ENCODE measurements at places on chromosomes 2 and 18.
A peak's percentile ranks its signal among the peaks of the same experiment; 100 is the strongest.

DNA sequence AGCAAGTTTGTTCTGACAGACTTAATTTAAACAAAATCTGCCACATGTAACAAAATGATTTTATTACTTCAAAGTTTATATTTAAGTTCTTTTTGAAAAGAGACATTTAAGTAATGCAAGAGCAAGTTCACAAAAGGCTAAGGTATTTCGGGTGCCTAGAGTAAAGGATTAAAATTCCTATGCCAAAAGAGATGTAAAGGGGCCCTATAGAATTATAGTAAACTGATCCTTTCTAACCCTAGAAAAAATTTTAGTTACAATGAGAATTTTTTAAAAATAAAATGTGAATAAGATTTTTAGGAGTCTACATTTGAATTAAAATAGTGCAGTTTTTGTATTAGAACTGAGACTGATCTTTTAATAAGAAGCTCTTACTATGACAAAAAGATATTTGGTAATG lies 147.1 kb downstream of the PLEKHA3 start:
- DNase-seq, result no peak

GRCh38 chr18:68299906-68300305 lies 415.0 kb downstream of the TMX3 start:
- peak; percentile 33 for DNase-seq

GRCh38 chr18:5571666-5572065 lies 27.9 kb upstream of the EPB41L3 start:
- no peak for DNase-seq

DNA sequence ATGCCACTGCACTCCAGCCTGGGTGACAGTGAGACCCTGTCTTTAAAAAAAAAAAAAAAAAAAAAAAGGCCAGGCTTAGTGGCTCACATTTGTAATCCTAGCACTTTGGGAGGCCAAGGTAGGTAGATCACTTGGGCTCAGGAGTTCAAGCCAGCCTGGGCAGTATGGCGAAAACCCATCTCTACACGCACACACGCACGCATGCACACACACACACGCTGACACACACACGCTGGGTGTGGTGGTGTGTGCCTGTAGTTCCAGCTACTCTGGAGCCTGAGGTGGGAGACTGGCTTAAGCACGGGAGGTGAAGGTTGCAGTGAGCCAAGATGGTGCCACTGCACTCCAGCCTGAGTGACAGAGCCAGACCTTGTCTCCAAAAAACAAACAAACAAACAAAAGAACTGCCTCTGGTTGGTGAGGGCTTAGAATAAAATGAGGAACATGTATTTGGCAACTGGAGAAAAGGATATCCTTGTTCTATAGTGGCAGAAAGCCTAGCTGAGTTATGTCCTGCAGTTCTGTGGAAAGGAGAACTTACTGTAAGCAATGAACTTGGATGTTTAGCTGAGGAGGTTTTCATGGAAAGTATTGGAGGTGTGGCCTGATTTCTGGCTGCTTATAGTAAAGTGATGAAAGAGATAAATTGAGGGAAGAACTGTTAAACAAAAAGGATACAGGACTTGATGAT lies 34.0 kb downstream of the HAT1 start:
- DNase-seq, result no peak

- DNase-seq, result peak; percentile 55
Measured at GRCh38 chr2:8219631-8220355, 462.1 kb upstream of the ID2 start.

- no peak for DNase-seq
Measured at GRCh38 chr2:134408386-134408785, 154.5 kb downstream of the MGAT5 start.

GRCh38 chr2:152421521-152422370 lies 86.8 kb downstream of the FMNL2 start:
- peak; percentile 97 for DNase-seq

DNA sequence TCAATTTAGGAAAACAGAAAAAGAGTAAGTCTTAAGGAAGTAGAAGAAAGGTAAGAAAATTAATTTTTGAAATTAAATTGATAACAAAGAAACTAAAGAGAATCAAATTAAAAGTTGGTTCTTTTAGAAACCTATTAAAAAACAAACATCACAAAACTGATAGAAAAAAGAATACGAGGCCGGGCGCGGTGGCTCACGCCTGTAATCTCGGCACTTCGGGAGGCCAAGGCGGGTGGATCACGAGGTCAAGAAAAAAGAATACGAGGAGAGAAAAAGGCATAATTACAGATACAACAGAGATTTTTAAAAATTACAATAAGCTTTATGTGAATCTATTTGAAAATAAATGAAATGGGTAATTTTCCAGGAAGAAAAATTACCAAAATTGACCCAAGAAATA lies 11.8 kb downstream of the PREPL start:
- no peak for DNase-seq

- peak; percentile 45 for DNase-seq
Measured at GRCh38 chr2:165902934-165903333, 50.6 kb downstream of the TTC21B start.

DNA sequence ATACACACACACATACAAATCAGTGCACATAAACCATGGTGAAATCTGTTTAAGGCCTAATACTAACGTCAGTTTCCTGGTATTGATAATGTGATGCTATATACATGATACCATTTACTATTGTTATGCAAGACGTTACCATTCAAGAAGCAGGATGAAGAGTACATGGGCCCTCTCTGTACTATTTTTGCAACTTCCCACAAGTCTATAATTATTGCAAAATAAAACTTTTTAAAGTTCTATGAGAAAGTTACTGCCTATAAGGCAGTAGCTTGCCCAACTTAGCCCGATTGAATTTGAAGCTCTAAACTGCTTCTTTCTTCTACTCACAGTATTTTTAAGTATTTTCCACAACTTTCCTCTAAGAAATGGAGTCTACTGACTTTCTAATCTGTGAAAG lies 74.0 kb downstream of the BCL2 start:
- no peak for DNase-seq

DNA sequence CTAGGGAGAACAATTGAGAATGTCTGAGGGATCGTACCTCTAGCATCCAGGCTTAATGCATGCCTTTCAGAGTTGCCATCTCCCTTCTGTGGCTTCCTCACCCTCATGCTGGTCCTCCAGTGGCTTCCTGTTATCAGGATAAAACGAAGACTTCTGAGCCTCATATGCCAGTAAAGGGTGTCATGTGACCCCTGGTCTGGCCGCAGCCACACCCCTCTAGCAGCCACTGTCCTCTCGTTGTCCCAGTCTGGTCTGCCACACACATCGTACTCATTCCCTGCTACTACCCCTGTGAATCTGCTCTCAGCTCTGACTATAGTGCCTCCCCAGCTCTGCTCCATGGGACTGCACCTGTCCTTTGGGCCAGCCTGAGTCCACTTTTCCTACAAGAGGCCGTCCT lies 62.6 kb upstream of the TMEM177 start:
- no peak for DNase-seq

- DNase-seq, result no peak
Measured at GRCh38 chr2:219447242-219448098, 12.8 kb downstream of the SPEG start.

DNA sequence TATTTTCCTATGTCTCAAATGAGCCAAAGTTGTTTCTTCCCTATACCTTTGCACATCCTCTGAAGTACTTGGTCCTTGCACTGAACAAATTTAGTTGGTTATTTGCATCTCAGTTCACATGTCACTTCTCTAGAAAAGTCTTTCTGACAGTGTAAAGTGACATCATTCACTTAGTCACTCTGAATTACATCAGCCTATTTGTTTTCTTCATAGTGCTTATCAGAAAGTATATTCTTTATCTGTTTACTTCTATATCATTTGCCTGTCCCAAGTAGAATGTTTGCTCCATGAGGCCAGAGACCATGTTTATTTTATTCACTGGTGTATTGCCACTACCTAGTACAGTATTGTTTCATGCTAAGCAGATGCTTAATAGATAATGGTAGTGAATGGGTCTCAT lies 173.7 kb downstream of the HNMT start:
- DNase-seq, result no peak

- DNase-seq, result peak; percentile 48
Measured at GRCh38 chr2:118251427-118251826, 163.2 kb downstream of the INSIG2 start.

DNA sequence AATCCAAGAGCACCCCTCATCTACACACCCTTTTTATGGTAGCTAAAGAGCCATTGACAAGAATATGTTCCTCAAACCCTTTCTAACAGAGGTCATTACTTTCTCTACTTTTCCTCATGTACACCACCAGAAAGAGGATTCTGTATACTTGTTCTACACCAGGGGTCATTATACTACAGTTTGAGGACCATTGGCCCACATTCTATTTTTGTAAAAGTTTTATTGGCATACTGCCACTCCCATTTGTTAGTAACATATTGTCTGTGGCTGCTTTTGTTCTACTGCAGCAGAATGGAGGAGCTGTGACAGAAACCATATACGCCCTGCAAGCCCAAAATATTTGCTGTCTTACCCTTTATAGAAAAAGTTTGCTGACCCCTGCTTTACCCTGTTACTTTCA lies 14.3 kb downstream of the HTR2B start:
- no peak for DNase-seq

DNA sequence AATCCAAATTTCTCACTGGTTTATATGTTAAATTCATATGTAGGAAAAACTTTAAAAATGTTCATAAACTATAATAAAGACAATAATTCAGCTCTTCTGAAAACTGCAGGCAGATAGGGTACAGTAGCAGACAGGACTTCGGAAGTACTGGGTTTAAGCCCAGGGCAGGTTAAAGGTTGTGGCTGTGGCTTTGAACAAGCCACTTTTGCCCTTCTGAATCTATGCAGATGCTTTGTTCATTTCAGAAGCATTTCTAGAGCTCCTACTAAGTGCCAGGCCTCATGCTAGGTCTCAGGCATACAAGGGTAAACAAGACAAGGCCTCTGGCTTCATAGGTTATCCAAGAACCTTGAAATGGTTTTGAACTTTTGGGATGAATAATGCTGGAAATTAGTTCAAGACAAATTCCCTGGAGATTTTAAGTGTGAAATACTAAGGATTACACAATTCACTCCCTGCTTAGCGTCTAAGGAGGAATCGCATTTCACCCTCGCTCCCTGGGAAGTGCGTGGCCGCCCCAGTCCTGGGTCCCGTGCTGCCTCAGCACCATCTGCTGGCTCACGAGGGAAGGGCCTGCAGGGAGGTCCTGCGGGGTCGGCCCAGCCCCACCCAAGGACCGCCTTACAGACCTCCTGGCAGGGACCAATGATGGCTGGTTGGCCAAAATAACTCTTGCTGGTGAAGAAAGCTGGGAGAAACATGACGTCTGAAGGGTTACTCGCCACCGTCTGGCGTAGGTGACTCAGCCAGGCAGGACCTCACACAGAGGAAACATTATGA lies 67.7 kb upstream of the L3MBTL4 start:
- peak; percentile 70 for DNase-seq

- DNase-seq, result no peak
Measured at GRCh38 chr2:159976527-159977160, 85.8 kb downstream of the PLA2R1 start.

- DNase-seq, result no peak
Measured at GRCh38 chr2:150989969-150990368, 271.7 kb downstream of the RBM43 start.

- no peak for DNase-seq
Measured at GRCh38 chr2:45881970-45882581, 230.6 kb downstream of the PRKCE start.

DNA sequence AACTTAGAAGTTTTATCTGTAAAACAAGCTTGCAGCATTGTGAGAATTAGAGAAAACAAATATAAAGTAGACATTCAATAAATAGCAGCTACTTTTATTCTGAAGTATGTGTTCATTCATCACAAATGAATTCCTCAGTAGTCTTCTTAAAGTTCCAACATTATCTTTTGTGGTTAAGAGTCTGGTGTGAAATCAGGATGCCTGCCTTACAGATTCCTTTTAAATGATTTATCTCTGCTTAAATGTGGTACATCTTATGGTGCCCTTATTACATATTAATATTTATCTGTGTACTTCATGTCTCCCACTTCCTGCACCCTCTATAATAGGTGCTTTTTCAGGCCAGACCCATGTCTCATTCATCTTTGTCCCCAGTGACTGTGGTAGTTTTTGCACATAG lies 595.0 kb downstream of the STK39 start:
- peak; percentile 20 for DNase-seq

DNA sequence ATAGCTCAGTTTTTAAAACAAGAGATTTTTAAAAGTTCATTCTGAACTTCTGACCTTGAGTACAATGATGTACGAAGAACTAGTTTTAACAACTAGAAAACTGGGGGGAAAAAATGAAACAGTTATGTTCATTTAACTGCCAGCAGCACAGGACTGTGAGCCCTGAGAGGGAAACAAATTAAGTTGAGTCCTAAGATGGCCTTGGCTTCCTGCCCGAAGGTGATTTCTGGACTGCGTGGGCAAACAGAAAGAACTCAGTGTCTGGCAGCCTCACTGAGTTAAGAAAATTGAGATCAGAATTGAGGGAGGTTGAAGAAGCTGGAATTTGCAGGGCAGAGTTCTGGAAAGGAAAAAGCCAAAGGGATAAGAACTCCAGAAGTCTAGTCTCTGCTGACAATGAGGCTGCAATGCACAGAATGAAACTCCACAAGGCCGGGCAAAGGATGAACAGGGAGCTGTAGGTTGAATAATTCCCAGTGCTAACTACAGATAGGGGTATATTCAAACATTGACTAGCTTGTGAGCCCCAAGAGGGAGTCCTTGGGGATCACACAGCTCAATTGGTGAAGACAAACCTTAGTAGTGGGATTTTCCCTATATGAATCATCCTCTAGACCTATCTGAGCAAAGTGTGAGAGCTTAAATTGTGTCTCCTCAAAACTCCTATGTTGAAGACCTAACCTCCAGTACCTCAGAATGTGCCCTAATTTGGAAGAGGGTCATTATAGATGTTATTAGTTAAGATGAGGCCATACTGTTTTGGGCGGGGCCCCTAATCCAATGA lies 13.1 kb upstream of the CRACDL start:
- no peak for DNase-seq

- DNase-seq, result no peak
Measured at GRCh38 chr2:216501854-216502253, 3.2 kb downstream of the RPL37A start.

- no peak for DNase-seq
Measured at GRCh38 chr2:12045864-12046291, 299.4 kb downstream of the LPIN1 start.

DNA sequence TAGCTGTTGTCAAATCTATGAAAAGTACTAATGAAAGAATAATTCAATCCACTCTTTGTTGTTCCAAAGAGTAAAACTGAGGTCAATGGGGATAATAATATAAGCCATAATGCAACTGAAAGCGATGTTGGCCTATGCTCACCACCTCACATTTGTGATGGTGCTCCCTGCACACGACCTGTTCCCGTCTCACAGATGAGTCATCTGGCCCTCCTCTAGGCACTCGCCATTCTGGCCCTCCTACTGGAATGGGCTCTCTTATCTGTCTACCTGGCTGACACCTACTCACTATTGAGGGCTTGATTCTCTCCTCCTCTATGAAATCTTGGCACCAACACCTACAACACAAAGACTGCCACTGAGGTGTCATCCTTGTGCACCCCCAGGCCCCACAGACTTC lies 585.9 kb upstream of the ID2 start:
- DNase-seq, result no peak

DNA sequence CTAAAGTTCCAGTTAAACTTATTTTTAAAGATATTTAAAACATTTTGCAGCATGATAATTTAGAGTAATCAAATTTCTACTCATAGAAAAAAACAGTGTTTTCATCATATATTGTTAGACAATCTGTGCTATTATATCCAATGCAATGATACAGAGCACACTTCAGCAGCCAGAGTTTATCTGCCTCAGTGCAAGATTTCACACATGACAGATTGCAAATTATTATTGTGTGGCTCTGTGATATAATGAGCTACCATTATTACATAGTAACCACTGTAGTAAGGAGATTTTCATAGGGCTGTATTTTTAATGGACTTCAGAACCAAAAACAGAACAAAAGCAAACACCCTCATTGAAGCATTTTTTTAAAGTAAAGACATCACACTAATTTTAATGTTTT lies 762.4 kb downstream of the DSC3 start:
- no peak for DNase-seq
